ENCODE measurements at places on chromosomes 7 and 10.

DNA sequence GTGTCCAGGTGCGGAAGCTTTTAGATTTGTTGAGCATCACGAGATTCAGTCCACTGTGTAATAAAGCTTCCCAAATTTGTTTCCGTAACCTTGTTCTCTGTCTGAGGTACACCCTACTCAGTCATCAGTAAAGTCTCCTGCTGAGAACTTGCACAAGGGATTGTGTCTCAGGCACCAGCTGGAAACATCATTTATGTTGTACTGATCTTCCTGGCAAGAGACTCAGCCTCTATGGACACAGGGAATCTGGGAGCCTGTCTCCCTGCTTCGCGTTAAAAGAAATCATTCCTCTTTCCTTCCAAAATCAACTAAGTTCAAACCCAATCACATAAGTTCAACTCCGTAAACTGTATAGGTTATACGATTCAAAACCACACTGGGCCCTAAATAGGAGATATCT lies 336.8 kb downstream of the GPR37 start:
- DNase-seq = no peak

- DNase-seq = no peak
Measured at GRCh38 chr7:4138866-4139265, 543.2 kb upstream of the FOXK1 start.

- DNase-seq = no peak
Measured at GRCh38 chr10:10589540-10590303, 427.9 kb upstream of the CELF2 start.

GRCh38 chr7:135714534-135715009 lies 13.4 kb downstream of the SLC13A4 start:
- DNase-seq = no peak
